Stimulated activated CD4-positive, alpha-beta T cell treated with anti-CD3 and anti-CD28 coated beads, Interleukin-4, amount 100 ng/mL, for 1 hour (primary cell): ENCODE measurements at places on chromosomes 7 and 10.

DNA sequence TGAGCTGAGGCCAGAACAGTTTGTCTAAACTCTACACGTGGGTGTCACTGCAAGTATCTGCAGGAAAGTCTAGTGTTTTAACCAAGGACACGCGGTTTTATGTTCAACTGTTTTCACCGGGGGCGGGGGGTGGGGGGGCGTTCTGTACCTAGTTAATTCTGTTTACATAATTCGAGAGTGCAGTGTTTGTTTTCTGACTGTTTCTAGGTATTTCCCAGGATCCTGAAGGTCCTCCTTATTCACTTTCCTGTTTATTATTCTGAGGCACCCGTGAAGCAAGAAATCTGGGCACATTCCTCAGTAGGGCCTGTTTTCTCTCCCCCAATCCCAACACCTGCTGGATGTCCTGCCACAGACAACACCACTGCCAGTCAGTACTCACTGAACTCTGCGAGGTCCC is 7.6 kb downstream of the LOXL4 start:
- DNase-seq, result no peak

DNA sequence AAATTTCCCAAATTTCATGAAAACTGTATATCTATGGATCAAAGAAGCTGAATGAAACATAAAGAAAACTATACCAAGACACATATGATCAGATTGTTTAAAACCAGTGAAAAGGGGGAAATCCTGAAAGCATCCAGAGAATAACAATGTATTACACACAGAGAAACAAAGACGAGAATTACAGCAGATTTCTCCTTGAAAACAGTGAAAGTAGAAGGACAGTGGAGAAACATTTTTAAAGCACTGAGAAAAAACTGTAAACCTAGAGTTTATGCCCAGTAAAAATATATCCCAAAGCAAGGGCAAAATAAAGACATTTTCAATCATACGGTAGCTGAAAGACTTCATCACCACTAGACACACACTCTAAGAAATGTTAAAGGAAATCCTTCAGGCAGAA is 121.0 kb downstream of the DPY19L1 start:
- DNase-seq, result no peak

GRCh38 chr10:88216976-88217375 is 353.6 kb downstream of the PTEN start:
- no peak for DNase-seq

GRCh38 chr7:42492920-42493319 is 255.9 kb upstream of the GLI3 start:
- no peak for DNase-seq

- peak; percentile 45 for DNase-seq
Observed at GRCh38 chr10:101120884-101121653, 10.0 kb upstream of the TLX1 start.

GRCh38 chr10:5890452-5890915 is 441 bp downstream of the FBH1 start:
- no peak for DNase-seq

- DNase-seq, result no peak
Observed at GRCh38 chr7:158401826-158402225, 185.8 kb downstream of the PTPRN2 start.

DNA sequence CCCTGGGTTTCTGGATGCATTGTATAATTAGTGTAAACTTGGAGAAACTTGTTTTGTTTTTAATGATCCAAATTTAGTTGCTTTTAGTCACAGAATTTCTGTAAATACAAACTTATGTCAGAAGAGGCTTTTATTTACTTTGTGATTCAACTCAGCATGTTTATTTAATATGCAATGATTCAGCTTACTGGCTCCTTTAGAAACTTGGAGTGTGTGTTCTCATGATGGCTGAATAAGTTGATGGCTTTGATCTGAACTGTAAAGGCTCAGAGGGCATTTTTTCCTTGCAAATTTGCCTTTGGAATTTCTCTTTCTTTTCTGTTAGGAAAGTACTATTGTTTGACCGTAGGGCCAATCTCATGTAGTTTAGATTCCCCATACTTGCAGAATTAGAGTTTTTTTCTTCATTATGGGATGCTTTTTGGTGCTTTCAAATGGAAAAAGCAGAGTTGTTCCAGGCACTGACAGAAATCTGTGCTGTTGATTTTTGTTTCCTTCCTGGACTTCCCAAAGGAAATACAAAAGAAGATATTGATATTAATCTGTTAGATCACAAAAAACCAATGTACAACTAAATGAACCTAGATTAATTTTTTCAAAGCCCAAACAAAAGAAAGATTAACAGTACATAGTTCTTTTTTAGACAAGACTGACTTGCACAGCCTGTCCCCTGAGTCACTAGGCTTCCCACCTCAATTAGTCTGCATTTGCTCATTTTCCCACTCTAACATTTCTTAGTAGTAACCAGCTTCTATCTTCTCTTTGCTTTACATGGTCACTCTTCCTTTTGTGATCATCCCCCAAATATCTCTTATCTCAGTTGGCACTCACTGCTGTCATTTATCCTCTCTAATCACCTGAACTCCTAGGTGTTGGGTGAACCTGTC is 96.8 kb upstream of the AGR3 start:
- no peak for DNase-seq

DNA sequence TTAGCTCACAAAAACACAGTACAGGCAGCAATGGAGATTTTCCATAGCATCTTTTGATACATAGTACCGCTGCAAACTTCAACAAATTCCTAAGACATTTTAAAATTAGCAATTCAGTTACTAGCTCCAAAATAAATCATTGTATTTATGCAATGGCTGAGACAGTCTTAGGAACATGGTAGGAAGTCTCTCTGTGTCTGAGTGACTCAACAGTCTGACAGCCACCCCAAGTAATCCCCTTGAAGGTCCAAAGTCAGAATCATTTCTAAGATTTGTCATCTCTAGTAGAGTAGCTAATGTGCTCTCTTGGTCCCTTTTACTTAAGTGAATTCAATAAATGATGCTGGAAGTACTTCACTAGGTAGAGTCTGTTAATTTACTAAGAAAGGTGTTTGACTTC is 93.8 kb upstream of the NOBOX start:
- DNase-seq, result no peak

DNA sequence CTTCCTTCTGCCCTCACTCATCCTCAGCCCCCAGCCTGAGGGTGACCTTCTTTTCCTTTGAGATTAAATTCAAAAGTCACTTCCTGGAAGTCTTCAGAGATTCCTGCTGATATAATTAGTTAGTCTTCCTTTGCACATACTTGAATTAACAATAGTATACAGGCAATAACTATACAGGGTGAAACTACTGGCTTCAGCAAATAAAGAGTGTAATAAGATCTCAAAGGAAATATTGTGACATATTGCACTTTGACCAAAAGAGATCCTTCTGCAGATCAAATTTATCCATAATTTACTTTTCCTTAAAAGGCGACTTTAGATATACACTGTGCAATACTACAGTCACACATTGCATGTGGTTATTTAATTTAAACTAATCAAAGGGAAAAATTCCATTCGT is 123.8 kb downstream of the SEMA3A start:
- no peak for DNase-seq

GRCh38 chr7:134778941-134779740 is at the start of gene CALD1:
TSS of gene CALD1 (plus strand) at chr7:134779634. CDS start at chr7:134867734, 88,100 bp downstream.
- DNase-seq, result no peak

DNA sequence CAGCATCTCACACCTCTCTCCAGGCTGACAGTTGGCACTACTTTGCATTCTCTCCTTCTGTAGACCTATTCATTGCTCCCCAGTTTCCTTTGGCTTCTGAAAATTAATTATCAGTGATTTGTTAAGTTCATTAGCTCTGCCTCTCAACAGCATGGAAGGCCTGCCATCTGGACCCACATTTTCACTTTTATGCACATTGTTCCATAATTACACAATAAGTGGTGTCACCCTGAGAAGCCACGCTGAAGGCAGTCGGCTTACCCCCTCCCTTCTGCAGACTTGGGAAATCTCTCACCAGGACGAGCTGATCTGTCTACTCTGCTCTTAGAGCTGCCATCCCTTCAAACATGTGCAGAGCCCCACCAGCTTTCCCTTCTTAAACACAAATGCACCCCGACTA is 64.7 kb downstream of the SLIT1 start:
- DNase-seq, result no peak

DNA sequence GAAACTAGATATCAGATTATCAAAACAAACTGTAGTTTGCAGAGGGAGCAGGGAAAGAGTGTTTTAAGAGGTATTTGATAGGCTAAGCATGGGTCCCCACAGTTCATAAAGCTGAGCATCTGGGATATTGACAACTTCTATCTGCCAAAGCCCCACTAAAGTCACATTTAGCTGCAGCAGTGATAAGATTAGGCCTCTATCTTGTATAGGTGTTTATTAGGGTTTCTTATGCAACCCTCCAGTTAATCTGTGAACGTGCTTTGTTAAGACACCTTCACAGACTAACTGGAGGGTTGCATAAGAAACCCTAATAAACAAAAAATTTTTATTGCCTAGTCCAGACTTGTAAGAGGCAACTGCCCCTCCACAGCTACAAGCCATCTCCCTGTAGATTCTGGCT is 78.0 kb downstream of the CYP51A1 start:
- DNase-seq, result no peak

GRCh38 chr7:26140380-26140779 is 11.6 kb upstream of the NFE2L3 start:
- DNase-seq, result no peak

- no peak for DNase-seq
Observed at GRCh38 chr10:12969951-12970350, 31.6 kb downstream of the CCDC3 start.

DNA sequence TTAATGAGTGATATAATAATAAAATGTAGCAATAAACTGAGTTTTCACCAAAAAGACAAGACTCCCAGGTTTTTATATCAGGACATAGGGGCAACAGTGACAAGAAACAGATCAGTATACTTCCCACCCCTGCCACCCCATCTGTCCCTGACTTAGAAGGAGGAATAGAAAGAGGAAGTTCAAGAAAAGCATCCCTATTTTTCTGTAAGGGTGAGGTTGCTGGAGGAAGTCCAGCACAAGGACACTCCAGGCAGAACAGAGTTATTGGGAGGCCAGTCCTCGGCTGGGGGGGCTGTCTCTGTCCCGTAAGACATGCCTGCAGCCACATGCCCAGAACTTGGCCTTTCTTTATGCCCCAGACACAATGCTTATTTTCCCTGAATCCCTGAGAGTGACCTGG is 16.5 kb upstream of the TLX1 start:
- DNase-seq, result no peak

DNA sequence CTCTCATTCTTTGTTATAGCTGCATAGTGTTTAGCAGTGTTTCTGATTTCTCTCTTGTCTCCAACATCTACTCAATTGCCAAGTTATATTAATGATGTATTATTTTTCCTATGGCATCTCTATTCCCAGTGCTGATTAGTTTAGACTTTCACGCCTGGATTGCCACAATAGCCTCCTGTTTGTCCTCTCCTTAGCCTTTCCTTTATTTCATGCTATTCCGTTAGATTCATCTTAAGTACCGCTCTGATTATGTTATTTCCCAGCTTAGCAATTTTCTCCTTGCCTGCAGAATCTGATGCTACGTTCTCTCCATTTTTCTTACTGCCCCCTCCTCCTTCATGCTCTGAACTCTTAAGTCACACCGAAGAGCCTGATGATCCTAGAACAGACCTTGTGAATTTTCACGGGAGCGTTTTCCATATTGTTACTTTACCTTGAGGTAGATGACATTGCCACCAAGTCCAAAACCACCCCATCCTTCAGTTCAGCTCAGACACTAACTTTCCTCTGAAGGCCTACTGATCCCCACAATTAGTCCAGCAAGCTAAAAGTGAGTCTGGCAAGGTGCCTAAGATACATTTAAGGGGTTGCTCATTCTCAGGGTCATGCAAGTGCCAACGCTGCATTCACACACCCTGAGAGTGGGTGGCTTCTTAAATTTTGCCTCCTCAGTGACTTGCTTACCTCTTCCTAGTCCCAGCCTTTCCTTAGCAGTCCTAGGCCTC is 6.6 kb upstream of the NRF1 start:
- no peak for DNase-seq

DNA sequence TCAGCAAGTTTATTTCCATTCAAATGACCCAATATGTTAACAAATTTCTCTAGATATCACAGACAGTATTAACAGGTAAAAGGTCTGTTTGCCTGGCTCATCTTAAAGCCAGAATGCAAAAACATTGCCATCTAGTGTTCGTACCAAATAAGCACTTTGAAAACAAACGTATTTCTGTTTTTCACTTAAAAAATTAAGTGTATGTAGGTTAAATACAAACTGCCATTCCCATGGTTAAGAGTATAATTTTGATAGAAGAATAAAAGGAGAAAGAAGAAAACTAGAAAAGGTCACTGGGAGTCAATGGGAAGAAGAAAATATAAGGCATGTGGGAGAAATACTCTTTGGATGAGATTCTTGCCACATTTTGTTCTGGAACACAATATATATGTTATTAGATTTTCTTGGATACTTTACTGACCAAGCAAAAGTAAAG is 51.0 kb downstream of the ORC5 start:
- no peak for DNase-seq

GRCh38 chr10:51707821-51708424 is 8.5 kb upstream of the CSTF2T start:
- DNase-seq, result no peak

- DNase-seq, result no peak
Observed at GRCh38 chr7:43584195-43584586, 1.3 kb downstream of the STK17A start.

DNA sequence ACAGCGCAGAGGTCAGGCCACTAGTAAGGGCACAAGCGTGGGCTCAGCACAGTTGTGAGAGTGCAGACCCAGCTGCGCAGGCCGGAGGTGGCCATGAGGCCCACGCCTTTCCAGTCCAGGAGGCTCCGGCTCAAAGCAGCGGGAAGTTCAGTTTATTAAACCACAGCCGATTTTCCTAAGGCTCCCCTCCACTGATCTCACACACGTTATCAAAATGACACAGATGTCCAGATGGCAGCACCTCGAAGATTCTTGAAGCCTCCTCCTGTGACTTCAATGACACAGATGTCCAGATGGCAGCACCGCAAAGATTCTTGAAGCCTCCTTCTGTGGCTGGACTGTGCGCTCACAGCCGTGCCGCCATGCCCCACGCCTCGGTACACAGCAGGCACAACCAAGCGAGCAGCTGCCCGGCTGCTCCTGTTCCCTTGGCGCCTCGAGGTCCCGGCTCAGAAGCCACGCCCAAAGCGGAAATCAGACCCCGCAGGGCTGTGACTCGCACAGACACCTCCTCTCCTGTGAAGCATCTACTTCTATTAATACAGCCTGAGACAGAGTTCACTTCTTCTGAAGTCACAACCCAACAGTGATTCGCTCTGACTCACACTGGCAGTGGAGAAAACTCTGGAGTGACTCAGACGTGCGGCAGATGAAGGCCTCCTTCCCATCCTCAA is 122.7 kb downstream of the MAD1L1 start:
- DNase-seq, result peak; percentile 60

- DNase-seq, result no peak
Observed at GRCh38 chr10:129969184-129969910, 5.3 kb upstream of the EBF3 start.

- DNase-seq, result no peak
Observed at GRCh38 chr7:142999793-143000192, 27.1 kb downstream of the OR9A2 start.

GRCh38 chr7:2709553-2710285 is 21.7 kb downstream of the AMZ1 start:
- DNase-seq, result peak; percentile 79

DNA sequence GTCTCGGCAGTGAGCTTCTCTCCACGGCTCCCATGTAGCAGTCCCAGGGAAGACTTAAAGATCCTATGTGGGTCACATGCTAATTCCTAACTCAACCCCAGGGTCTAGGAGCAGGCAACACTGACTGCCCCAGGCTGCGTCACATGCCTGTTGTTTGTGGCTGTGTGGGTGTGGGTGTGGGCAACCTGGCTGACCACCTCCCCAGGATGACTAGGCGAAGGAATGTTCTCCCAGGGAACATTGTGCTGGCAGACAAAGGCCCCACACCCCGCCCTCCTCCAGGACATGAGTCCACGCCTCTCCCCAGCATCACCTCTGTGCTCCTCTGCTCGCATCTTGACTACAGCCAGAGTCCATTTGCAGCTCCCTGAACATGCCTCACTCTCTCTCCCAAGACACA is 30.3 kb downstream of the SLC29A3 start:
- no peak for DNase-seq
